ENCODE measurements at places on chromosomes 5 and 9.

DNA sequence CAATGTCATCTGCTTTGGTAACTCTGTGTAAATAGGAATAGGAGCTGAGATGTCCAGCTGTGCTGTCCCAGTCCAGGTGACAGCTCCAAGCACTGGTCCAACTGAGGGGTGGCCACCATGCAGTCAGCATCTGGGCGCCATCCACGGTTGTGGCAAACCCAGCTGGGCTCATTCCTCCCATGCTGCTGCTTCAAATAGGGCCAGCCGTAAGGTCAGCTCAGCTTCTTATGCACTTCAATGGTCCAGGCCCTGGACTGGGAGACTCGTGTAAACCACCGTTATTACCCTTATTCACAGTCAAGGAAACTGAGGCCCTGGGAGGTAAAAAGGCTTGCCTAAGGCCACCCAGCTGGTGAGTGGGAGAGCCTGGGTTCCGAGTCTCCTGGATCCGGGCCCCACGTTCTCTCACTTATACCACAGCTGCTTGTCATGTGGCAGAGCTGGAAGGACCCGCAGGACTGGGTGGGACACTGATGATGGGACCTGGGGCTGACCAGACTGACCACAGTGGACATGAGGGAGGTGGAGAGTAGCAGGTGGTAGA lies 38.7 kb upstream of the ANGPTL2 start:
- DNase-seq, result no peak

- DNase-seq, result no peak
These were observed 70.1 kb downstream of the MELK start for GRCh38 chr9:36642817-36643216.

GRCh38 chr5:140710899-140711552 lies 10.8 kb downstream of the ZMAT2 start:
- peak; percentile 90 for DNase-seq

DNA sequence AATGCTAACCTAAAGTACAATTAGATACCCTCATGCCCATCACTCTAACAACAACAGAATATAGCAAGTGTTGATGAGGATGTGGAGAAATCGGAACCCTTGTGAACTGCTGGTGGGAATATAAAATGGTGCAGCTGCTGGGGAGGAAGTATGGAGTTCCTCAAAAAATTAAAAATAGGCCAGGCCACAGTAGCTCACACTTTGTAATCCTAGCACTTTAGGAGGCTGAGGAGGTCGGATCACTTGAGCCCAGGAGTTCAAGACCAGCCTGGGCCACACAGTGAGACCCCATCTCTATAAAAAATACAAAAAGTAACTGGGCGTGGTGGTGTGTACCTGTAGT lies 18.0 kb upstream of the MRNIP start:
- no peak for DNase-seq

GRCh38 chr5:2759696-2760461 lies 8.4 kb upstream of the IRX2 start:
- DNase-seq, result no peak

GRCh38 chr9:113724202-113724601 lies 151.9 kb upstream of the ZNF618 start:
- DNase-seq, result no peak

DNA sequence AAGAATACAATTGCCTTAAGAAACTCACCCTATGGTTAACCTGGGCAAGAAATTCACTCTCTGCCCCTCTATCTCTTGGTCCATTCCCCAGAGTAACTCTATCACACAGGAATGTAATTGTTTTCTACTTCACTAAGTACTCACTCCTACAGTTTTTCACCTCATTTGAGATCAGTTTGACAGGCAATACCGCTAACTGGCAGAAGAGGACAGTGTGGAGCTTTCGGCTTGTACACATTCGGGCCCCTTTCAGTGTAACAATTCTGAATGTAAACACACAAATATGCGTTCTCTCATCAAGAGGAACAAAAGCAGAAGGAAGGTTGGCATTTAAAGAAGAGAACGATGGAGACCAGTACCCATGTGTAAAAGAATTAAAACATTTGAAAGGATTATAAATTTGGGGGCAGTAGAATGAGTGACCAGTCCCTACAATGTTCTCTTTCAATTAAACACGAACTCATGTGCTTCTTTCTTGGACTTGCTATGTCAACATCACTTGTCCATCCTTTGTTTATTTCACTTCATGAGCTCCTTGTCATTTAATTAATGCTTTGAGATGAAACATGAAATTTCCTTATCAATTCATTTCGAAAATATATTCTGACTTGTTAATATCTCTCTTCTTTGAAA lies 188.5 kb upstream of the GRAMD2B start:
- no peak for DNase-seq

DNA sequence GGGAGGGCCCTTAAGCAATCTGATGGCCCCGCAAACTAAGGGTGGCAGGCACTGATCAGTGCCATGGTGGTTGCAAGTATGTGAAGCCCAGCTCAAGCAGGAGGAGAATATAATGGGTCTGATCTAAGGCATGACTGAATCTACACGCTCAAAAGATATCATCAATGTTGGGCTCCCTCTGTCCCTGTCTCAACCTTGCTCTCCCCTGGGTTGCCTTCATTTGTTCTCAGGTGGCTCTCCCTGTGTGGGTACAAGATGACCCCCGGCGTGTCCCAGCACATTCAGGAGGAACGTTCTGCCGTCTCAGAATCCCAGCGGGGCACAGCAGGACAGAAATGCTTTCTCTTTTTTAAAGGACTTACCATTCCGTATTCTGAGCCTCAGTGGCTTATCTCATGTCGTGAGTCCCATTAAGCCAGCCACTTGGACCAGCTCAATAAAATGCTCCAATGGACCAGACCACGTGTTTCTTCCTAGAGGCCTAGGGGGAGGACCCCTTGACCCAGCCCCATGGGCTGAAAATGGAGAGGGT lies 12.0 kb upstream of the RNF130 start:
- no peak for DNase-seq

- DNase-seq, result no peak
These were observed 12.1 kb upstream of the LAMC3 start for GRCh38 chr9:130996676-130997394.

DNA sequence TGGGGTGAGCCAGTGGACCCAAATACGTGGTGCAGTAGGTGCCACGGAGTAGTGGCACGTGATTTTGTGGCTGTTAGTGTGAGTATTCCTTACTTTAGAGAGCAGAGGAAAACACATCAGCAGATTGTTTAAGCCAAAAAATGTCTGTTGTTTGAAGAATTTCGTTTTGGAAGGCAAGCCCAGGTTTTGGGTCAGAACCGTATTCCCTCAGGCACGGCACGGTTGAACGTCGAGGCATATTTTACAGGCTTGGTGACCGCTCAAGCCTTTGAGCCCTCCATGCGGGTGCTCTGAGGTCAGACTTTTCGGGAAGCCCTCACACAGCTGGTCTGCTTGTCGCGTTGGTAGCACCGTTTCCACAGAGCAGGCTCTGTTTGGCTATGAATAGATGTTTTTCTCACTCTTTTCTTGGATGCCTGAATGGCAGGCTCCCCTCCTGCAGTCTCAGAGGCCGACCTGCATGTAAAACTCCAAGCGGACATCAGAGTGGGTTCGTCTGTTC lies 27.2 kb downstream of the NEK6 start:
- DNase-seq, result no peak
